ENCODE measurements at places on chromosomes 7 and 10.

DNA sequence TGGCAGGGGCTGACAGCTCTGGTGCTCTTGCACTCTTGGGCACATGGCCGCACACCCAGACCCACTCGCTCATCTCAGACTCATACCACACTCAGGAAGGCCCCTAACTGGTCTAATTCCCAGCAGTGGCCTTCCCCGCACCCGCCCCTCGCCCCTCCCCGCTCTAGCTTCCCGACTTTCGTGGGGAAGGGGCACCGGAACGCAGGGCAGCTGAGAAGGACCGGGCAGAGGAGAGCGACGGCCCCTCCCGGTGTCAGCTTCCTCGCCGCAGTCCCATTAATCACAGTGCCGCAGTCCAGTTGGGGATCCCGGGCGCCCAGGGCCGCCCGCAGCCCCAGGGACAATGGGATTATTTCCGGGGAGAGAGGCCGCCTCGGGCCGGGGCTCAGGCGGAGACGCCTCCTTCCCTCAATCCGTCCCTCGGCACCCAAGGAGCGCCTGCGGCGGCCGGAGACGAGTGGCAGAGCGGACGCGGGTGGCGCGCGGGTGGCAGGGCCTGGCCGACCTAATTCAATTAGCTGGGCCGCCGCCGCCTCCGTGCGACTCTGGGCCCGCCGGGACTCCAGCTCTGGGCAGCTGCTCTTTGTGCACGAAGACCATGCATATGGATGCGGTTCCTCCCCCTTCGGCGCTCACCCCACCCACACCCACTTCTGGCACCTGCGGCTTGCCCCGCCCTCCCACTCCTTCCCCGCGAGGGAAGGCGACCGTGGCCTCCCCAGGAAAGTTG is 7.8 kb upstream of the TLX1 start:
- DNase-seq, result no peak

GRCh38 chr7:23593706-23594105 is 3.5 kb upstream of the CCDC126 start:
- DNase-seq, result no peak

GRCh38 chr7:130973637-130974036 is 239.6 kb upstream of the KLF14 start:
- DNase-seq, result no peak

GRCh38 chr10:93913706-93914105 is 19.9 kb downstream of the SLC35G1 start:
- DNase-seq, result no peak

GRCh38 chr10:49359349-49360270 is 36.3 kb downstream of the DRGX start:
- DNase-seq, result no peak

- no peak for DNase-seq
These were observed 71.0 kb downstream of the GNAT3 start for GRCh38 chr7:80440883-80441282.

GRCh38 chr7:17326378-17326777 is 27.9 kb downstream of the AHR start:
- no peak for DNase-seq

DNA sequence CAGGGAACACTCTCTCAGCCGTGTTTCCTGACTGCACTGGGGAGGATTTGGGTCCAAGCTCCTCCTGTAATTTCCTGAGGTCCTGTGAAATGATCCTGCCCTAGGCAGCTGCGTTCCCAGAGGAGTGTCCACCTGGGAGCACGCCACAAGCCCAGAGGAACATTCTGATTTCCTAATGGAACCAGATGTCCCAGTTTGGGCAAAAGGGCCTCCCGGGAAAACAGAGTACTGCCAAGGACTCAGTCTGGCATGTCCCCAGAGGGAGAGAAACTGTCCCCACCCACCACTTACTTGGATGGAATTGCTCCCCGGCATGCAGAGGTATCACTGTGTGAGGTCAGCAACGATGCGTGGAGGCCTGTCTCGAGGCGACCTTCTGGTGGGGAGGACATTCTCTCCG is 34.5 kb downstream of the ASB13 start:
- DNase-seq, result no peak

- no peak for DNase-seq
These were observed 13.8 kb upstream of the DGKI start for GRCh38 chr7:137860542-137860941.

GRCh38 chr7:111750878-111751277 is 188.6 kb upstream of the IMMP2L start:
- DNase-seq, result no peak

DNA sequence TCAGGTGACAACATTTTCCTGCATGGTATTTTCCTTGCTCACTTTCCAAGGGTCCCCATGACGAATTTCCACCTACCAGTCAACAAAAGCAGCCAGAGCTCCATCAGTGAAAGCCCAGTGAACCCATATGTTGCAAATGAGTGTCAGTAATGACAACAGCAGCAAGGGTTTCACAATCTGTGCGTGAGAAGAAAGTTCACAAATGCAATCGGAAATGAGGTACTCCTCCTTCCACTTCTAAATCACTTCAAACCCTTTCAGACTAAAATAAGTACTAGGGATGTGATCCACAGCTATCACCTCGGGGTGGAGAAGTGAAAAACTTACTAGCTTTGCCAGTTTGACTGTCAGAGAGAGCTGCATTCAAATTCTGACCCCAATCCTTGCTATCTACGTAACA is 55.6 kb upstream of the BET1 start:
- no peak for DNase-seq

DNA sequence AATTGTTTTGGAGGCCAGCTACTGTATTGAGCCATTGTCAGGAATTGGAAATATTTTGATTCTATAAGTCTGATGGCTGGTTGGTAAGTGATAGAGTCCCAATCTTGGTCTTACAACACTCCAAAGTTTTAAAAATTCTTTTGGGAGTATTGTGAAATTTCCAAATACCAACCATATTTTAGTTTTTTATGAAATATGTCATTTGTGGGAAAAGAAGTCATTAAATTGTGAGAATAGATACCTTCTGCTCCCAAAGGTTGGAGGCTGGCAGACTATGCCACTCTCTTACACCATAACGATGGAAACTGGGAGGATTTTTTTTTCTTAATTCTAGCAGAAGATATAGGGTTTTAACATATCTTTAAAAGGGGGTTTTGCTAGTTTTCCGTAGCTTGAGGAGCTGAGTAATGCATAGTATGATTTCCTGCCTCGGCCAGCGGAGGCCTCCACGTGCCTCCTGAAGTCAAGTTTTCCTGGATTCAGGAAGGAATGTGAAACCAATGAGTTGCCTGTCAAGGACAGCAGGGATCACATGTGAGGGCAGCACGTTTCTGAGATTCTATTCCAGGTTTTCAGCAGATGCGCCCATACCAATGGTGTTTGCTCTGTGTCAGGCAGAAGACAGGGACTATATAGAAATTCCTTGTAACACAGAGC is 92.2 kb upstream of the LAMB4 start:
- DNase-seq, result no peak

DNA sequence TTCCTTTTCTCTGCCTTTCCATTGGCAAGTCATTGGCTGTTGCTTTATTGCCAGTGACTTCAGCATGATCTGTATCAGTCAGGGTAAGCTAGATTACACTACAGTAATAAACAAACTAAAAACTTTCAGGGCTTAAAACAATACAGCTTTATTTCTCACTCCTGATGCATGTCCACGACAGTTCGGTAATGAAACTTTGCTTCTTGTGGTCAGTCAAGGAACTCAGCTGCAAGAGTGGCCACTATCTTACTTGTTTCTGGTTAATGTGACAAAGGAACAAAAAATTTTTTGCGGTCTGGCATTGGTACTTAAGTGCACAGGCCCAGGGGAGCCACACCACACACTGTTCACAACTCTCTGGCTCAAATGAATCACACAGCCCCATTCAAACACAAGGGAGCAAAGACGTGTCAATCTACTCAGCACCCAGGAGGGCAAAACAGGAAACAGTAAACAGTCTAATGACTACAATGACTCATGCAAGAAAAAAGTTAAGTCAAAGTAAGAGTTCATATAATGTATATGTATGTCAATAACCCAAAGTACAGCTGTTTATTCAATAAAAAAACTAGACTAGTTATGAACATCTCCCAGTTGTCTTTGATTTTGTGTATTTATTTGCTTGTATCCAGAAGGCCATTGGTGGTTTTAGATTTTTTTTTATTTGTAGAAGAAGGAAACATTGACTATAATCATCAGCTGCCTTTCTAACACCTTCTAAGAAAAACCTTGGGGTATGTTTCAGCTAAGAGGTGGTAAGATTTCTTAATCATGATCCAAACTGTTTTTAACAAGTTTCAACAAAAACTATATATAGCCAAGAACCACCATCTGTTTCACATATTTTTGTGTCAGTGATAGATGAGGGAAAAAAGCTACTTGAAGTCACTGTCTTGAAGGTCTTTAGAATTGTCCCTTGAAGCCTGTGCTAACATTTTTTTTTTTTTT is 134.4 kb upstream of the FAM3C start:
- DNase-seq, result no peak

DNA sequence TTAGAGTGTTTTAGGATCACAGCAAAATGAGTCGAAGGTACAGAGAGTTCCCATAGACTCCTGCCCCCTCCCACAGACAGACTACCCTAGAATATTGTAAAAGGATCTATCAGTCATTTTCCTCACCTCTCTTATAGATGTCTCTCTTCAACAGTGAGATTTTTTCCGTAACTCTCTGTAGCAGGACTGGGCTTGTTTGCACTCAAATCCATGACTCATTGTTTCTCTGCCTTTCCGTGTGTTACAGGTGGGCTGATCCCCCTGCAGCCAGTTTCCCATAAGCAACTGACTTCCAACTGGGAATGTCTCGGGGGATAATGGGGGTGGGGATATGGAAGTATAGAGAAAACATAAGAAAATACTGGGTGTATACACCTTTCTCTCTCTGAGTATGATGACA is 921.0 kb downstream of the GATA3 start:
- no peak for DNase-seq

DNA sequence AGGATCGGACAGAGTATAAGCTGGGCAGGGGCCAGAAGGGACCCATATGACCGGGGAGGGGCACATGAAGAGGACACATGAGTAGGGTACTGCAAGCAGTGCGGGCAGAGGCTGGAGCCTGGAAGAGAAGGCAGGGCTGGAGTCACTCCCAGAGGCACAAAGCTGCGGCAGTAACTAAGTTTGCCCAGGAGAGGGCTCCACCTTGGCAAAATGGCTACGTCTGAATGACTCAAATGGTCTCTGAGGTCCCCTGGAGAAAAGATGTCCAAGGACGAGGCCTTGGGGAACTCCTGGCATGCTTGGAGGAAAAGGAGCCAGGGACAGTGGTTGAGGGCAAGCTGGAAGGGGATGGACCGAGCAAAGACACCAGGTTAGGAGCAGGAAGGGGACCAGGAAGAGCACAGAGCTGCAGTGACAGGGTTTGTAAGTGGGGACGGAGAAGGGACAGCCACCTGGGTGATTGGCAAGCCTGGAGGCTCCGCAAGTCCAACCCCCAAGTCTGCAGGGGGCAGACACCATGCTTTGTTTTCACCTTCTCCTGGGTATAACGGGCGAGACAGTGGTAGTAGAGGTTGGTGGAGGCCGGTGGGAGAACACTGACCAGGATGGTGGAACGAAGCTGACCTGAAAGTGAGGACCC is 43.1 kb upstream of the LBX1 start:
- peak; percentile 34 for DNase-seq

GRCh38 chr10:110356628-110357245 is 52.0 kb upstream of the SMNDC1 start:
- no peak for DNase-seq

GRCh38 chr7:70674571-70675010 is 457.4 kb upstream of the GALNT17 start:
- no peak for DNase-seq

- no peak for DNase-seq
These were observed 128.2 kb upstream of the RHEB start for GRCh38 chr7:151647874-151648273.

DNA sequence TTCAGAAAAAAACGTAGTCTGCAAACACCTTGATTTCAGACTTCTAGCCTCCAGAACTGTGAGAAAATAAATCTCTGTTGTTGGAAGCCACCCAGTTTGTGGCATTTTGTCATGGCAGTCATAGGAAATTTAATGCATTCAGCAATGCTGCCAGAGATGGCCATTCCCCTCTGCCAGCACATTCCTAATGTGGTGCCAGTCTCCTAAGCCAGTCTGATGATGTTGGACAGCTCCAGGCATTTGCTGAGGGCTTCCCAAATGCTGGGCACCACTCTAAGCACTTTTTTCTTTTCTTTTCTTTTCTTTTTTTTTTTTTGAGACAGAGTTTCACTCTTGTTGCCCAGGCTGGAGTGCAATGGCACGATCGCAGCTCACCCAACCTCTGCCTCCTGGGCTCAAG is 666.7 kb upstream of the C7orf33 start:
- no peak for DNase-seq

DNA sequence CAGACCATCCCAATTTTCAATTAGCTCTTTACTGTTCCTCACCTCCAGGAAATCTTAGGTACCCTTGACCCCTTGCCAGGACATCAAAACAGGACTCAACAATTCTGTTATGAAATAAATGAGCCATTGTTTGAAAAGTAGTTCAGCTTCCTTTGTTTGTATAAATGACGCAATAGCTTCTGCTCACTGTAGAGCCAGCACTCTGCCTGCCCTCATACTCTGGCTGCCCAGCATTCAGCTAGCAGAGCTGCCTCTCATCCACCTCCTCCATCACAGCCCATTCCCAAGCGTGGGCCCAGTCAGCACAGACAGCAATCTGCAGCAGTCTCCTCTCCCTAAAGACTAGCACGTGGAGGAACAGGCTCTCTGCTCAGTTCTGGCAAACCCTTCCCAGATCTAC is 478.6 kb downstream of the GRID1 start:
- no peak for DNase-seq

GRCh38 chr10:119251315-119251708 is 43.9 kb downstream of the GRK5 start:
- no peak for DNase-seq

DNA sequence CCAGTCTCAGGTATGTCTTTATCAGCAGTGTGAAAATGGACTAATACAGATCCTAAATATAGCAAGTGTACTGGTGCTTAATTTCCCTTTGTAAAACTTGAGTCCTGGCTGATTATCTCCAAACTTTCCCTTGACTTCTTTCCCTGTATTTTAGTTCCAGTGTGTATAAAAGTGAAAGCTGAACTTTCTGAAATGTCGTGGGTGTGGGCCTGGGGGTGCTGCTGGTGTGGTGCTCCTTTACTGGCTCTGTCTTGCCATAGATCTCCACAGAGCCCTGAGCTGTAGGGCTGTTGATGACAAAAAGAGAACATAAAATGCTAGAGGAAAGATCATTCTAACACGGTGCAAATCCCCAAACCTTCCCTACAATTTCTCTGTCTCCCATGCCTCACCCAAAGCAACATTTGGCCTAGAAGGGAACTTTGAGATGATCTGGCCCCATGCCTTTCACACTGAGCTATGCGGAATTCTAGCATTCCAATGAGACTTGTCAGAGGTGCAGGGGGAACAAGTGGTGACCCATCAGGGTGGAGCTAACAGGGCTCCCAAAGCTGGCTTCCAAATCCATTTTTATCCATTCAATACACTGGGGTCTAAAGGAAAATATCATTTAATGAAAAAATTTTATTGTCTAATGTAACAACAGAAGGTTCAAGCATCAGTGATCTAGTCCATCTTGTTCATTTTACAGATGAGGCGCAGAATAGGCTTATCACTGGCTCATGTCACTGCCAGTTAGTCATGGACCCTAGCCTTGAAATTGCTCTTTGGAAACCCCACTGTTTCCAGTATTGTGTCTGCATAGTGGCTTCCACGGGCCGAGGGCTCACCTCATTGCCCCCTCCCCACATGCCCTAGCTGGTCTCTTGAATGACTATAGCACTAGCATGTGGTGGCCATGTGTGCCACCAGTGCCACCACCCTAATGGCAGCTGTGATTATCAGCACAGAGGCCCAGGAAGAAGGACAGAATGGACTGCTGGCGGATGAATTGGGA is 1000.9 kb downstream of the LRMDA start:
- no peak for DNase-seq
